ENCODE measurements at places on chromosomes 1 and 21.

DNA sequence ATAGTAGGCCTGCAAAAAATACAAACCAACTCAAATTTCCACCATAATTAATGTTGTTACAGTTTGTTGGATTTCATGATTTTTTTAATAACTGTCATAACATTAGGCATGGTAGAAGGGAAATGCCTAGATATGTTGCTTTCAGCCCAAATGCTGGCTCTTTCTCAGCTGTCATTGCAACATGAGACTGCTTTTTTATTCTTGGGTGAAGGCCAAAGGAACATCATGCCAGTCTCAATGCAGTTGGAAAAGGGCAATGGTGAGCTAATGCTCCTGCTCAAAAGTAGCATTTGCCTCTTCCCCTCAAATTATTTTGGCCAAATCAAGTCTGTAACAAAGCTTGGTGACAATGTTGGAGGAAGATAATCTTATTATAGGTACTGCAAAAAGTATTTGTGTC, 877.7 kb upstream of the PRMT6 start:
- DNase-seq, result no peak

DNA sequence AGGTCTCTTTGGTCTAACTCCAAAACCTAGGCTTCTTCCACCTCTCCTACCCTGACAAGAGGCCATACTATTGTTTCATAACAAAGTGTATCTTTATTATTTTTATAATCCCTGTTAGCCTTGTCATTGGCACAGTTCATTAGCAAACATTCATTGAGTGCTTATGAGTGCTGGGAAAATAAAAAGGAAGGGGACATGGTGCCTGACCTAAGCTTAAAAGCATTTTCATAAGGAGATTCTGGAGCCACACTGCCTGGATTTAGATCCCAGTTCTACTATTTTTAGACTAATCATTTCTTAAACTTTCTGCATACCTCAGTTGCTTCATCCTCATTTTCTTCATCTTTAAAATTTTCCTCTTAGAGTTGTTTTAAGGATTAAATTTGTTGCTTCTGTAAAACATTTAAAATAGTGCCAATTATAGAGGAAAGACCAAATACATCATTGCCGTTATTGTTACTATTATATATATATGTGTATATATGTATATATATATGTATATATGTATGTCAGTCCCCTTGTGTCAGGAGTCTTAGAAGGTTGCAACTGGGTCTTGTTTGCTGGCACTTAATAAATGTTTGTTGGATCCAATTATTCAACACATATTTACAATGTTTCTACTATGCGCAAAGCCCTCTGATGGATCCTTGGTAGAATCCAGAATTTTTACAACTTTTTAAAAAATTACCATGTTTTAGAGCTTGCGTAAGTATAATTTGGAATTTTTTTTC, 250.9 kb upstream of the SGIP1 start:
- DNase-seq, result no peak

DNA sequence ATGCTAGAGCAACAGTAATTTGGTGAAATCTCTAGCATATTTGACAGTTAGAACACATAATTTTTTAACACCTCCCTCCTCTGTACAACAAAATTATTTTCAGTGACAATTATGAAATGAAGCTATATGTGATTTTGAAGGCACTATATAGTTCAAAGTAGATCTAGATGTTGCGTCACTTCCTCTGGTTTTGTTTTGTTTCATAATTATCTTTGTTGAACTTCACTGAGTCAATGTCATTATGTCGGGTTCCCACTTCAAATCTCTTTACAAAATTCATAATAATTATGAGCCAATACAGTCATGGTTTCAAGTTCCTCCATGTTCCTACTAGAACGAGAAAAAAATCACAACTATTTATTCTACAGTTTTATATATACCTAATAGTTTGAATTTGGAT, 254.8 kb upstream of the PLXNA2 start:
- DNase-seq, result no peak

- peak; percentile 6 for DNase-seq
These were observed 35.8 kb downstream of the GREM2 start for GRCh38 chr1:240575981-240576662.

DNA sequence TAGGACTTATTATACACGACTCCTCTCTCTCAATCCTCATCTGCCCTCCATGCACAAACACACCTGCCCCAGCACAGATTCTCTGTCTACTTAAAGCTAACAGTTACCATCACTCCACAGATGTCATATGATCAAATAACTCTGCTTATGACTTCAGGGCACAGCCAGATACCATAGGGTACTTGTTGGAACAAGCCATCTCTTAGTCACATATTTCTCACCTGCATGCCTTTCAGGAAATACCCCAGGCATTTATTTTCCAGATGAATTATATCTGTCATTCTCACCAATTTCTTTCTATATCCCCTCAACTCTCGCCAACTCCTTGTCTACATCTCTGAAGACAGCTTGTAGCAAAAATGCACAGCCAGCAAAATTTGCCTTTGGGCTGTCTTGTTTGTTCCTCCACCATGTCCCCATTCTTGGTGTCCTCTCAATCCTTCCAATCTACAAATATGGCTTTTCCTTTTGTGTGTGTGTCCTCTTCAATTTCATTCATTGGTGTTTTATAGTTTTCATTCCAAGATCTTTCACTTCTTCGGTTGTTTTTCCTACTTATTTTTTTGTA, 353.9 kb upstream of the CAMK1G start:
- no peak for DNase-seq

Measured in activated CD4-positive, alpha-beta T cell treated with anti-CD3 and anti-CD28 coated beads, Interleukin-2, amount 50 U/mL, for 1 hour (primary cell).